ENCODE measurements at places on chromosomes 12 and 14. TPM values are rescaled to one million over a fixed set of nuclear protein-coding genes. Genes with fewer than 3 reads are reported as not detected.
A peak's percentile ranks its signal among the peaks of the same experiment; 100 is the strongest.

DNA sequence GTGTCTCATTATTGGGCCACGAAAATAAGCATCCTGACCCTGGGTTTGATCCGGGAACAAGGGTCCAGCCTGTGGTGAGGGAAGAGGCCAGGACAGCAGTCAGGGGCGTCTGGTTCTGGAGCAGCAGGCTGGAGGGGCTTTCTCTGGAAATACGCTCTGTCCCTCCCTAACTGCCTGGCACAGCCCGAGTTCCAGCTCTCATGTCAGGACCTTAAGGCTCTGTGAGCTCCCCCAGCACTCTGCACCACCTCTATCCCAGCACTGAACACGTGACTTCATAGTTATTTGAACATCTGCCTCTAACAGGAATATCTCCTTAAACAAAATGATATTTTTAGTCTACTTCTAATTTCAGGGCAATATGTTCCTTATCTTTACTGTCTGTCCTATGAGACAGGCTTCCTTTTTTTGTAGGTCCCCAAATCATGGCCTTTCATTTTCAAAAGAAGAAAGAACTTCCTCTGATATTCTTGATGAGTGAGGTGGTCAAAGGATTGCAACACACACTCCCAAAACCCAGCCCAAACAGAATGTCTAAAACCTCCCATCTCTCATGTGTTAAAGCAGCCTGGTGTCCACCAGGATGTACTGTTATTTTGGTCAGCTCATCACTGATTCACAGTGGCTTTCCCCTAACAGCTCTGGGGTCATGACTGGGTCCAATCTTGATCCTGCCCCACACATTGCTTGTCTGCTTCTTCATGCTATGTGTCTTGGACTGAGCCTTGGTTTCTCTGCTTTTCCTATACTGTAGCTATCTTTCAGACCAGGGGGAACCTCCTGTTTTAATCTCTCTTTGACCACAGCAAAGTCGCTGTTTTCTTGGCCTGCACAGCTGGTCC is 9.7 kb downstream of the AQP6 start:
- peaks cover 14% of the 10 kb centered on the region for H3K4me1 ChIP-seq
- no peak for DNase-seq
- no peak overlapping the region for H3K4me3 ChIP-seq
- H3K36me3 ChIP-seq, result no peaks in the 10 kb centered on the region

The FLRT2 gene
- 202 TPM for total RNA-seq

- H3K4me1 ChIP-seq, result no peaks in the 10 kb centered on the region
- H3K27me3 ChIP-seq, result no peaks in the 10 kb centered on the region
- no peaks in the 10 kb centered on the region for H3K36me3 ChIP-seq
- DNase-seq, result no peak
Observed at GRCh38 chr12:28793581-28794151, 355.4 kb upstream of the FAR2 start.

DNA sequence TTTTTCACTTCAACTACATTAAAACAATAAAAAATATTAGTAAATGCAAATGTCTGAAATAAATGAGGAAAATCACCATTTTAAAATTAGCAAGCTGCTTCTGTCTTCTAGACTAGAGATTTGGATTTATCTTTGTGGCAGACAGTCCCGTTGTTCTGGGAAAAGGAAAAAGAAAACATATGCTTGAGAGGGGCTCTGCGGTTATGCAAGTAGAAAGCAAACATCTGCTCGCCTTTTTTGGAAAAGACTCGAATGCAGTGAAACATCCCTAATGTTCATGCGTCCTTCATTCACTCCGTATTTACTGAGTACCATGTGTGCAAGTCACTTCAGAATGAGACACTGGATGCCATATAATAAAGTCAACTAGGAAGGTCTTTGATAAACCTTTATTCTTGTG is 44.9 kb downstream of the IFNG start:
- no peak for DNase-seq
- H3K27me3 ChIP-seq, result no peaks in the 10 kb centered on the region
- H3K4me1 ChIP-seq, result no peaks in the 10 kb centered on the region
- H3K36me3 ChIP-seq, result no peaks in the 10 kb centered on the region

- DNase-seq, result peak; percentile 60
- H3K36me3 ChIP-seq, result no peaks in the 10 kb centered on the region
- peak overlapping the region; percentile 92 for H3K27ac ChIP-seq
Observed at GRCh38 chr14:39266525-39266870, 32.8 kb downstream of the MIA2 start.

DNA sequence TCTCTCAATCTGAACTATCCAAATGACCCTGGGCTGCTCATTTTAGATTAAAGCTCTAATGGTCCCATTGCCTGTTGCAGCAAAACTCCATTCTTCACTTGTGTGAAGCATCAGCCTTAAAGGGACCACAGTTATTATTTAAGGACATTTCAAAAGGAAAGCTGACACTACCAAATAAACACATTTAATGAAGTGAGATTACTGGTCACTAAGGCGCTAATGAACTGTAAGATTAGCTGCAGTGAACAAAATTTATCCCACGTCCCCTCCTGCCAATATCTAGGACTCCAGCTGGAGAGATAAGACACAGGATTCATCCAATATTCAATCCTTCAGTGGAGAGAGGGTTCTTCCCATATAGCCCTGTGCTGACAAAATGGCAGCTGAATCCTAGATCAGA is 1029.2 kb upstream of the SEL1L start:
- no peaks in the 10 kb centered on the region for H3K36me3 ChIP-seq
- no peaks in the 10 kb centered on the region for H3K4me1 ChIP-seq
- no peaks in the 10 kb centered on the region for H3K27me3 ChIP-seq
- H3K27ac ChIP-seq, result no peak overlapping the region
- DNase-seq, result no peak
- H3K4me3 ChIP-seq, result no peak overlapping the region

DNA sequence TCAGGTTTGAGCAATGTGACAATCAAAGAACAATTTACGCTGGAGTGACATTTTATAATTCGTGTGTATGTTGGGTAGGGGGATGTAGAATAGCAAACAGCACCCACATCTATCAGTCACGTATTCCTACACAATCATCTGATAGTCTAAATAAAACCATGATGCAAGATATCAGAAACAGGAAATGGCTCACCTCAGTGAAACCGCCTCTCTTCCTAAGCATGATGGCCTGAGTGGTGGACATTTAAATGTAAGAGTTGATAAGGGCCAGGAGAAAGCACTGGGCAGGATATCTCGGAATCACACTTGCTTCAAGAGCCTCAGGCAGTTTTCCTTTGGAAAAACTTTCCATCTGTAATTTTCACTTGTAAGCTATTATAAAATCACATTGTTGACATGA is 128.2 kb downstream of the GRIP1 start:
- H3K27ac ChIP-seq, result no peak overlapping the region
- H3K27me3 ChIP-seq, result no peaks in the 10 kb centered on the region
- no peaks in the 10 kb centered on the region for H3K36me3 ChIP-seq
- no peak overlapping the region for H3K4me3 ChIP-seq
- no peaks in the 10 kb centered on the region for H3K4me1 ChIP-seq

DNA sequence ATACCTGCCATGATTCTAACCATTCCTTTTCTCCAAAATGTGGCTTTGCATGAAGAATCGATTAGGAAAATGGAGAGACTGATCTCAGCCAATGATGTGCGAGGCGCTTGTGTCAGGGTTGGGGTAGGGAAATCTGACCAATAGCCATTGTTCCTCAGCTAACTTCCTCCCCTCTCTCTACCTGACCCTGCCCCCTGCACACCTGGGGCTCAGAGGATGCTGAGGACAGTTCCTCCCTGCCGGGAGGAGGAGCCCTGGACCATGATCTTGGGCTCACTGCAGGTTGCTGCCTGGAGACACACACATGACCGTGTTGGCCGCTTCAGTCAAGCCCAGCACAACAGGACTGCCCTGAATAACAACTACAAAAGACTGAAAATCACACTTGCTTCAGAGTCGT is 119.8 kb upstream of the SFSWAP start:
- H3K27ac ChIP-seq, result no peak overlapping the region
- no peak overlapping the region for H3K4me3 ChIP-seq
- DNase-seq, result no peak
- no peaks in the 10 kb centered on the region for H3K36me3 ChIP-seq
- H3K4me1 ChIP-seq, result no peaks in the 10 kb centered on the region

GRCh38 chr12:6374028-6374785 is 1.2 kb downstream of the SCNN1A start:
- H3K27ac ChIP-seq, result no peak overlapping the region
- no peaks in the 10 kb centered on the region for H3K27me3 ChIP-seq
- DNase-seq, result no peak
- H3K36me3 ChIP-seq, result no peaks in the 10 kb centered on the region

GRCh38 chr14:48955857-48956256 is 630.3 kb downstream of the RPS29 start:
- no peaks in the 10 kb centered on the region for H3K36me3 ChIP-seq
- no peak for DNase-seq
- H3K27ac ChIP-seq, result no peak overlapping the region
- H3K27me3 ChIP-seq, result no peaks in the 10 kb centered on the region

DNA sequence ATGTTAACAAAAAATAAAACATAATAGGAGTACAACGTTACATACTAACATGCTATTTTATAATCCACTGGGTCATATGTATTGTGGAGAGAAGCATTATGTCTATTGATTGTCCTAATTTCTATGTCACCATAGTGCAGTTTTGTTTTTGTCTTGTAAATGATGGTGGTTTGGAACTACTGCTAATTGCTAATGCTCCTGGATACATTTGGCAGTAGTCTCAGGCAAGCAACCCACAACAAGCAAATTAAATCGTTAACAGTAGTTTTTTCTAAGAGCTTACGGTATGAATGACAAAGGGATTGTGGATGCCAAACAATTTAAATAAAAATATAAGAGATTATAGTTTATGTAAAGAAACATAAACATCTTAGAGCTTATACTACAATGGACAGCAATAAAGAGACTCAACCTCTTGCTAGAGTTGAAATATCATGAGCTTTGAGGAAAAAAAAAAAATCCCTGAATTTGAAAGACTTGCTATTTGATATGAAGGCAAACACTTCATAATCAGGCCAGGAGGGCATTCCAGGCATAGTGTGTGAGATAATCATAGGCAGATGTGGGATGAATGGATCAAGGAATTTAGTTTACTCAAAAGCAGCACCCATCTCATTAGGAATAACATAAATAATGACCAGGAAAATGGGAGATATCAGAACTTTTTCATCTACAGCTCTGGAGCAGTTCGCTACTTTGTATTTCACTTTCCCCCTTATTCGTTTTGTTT is 181.3 kb downstream of the CCDC59 start:
- H3K36me3 ChIP-seq, result no peaks in the 10 kb centered on the region
- DNase-seq, result no peak
- no peak overlapping the region for H3K4me3 ChIP-seq
- H3K4me1 ChIP-seq, result no peaks in the 10 kb centered on the region
- no peaks in the 10 kb centered on the region for H3K27me3 ChIP-seq

- no peak overlapping the region for H3K27ac ChIP-seq
- no peak overlapping the region for H3K4me3 ChIP-seq
- no peaks in the 10 kb centered on the region for H3K4me1 ChIP-seq
- no peaks in the 10 kb centered on the region for H3K36me3 ChIP-seq
- DNase-seq, result no peak
- H3K27me3 ChIP-seq, result peaks cover 16% of the 10 kb centered on the region
Observed at GRCh38 chr14:23358553-23359166, 6.0 kb upstream of the SLC22A17 start.

The GNB3 gene
- total RNA-seq, result 9.4 TPM

The DENND5B gene
- total RNA-seq, result 18.3 TPM

The GABARAPL1 gene
- total RNA-seq, result 59.4 TPM

The AQP2 gene
- not detected for total RNA-seq

- H3K36me3 ChIP-seq, result no peaks in the 10 kb centered on the region
- peak; percentile 73 for DNase-seq
- H3K27ac ChIP-seq, result no peak overlapping the region
- H3K4me1 ChIP-seq, result no peaks in the 10 kb centered on the region
- H3K4me3 ChIP-seq, result no peak overlapping the region
Observed at GRCh38 chr12:101839324-101840283, 8.8 kb upstream of the GNPTAB start.

DNA sequence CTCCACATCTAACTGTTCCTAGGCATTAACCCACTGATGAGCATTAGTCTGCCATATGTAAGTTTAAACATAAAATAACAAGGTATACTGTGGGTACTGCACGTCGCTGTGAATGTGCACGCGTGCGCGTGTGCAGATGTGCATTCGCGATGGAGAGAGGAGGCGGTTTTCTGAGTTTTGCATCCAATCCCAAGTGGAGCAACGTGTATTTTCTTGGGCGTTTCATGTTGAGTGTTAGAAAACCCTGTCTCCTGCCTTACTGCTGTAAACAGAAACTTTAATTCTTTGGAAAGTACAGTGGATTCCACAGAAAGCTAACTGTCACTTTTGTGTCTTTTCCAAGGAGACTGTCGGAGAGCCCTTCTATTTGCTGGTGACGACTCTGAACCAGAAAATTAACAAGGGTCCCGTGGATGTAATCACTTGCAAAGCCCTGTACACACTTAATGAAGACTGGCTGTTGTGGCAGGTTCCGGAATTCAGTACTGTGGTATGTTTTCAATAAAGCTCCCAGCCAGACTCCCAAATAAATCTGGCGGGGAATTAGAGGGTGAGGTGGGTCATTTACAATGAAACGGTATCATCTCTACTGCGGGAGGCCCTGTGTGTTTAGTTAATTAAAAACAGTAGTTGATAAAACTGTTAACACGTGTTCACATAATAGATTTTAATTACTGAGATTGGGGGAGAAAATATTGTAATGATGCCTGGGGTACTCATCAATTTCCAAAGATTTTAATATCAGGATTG is 116.5 kb downstream of the PLXNC1 start:
- peaks cover 13% of the 10 kb centered on the region for H3K27me3 ChIP-seq
- DNase-seq, result no peak
- H3K36me3 ChIP-seq, result no peaks in the 10 kb centered on the region
- H3K27ac ChIP-seq, result no peak overlapping the region
- no peak overlapping the region for H3K4me3 ChIP-seq

DNA sequence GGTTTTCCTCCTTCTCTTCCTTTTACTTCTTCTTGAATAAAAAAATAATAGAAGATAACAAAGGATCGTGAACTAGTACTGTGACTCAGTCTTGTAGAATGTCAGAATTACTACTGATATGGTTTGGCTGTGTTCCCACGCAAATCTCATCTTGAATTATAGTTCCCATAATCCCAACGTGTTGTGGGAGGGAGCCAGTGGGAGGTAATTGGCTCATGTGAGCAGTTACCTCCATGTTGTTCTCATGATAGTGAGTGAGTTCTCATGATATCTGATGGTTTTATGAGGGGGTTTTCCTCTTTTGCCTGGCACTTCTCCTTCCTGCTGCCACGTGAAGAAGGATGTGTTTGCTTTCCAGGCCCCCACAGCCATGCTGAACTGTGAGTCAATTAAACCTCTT is 549.6 kb downstream of the DIO2 start:
- H3K4me3 ChIP-seq, result no peak overlapping the region
- no peaks in the 10 kb centered on the region for H3K4me1 ChIP-seq
- no peak overlapping the region for H3K27ac ChIP-seq
- peak; percentile 2 for DNase-seq
- H3K27me3 ChIP-seq, result no peaks in the 10 kb centered on the region

- no peak for DNase-seq
- H3K36me3 ChIP-seq, result no peaks in the 10 kb centered on the region
- no peak overlapping the region for H3K4me3 ChIP-seq
Observed at GRCh38 chr14:76697246-76697905, 63.9 kb upstream of the VASH1 start.

The IFI27 gene
- 126 TPM for total RNA-seq

Measured in endothelial cell of umbilical vein (primary cell).